Right kidney (tissue), 9 donors: ENCODE measurements at places on chromosomes 2 and 18.
A peak's percentile ranks its signal among the peaks of the same experiment; 100 is the strongest.

GRCh38 chr2:115171751-115172150, 729.3 kb downstream of the DPP10 start:
- DNase-seq, result no peak

DNA sequence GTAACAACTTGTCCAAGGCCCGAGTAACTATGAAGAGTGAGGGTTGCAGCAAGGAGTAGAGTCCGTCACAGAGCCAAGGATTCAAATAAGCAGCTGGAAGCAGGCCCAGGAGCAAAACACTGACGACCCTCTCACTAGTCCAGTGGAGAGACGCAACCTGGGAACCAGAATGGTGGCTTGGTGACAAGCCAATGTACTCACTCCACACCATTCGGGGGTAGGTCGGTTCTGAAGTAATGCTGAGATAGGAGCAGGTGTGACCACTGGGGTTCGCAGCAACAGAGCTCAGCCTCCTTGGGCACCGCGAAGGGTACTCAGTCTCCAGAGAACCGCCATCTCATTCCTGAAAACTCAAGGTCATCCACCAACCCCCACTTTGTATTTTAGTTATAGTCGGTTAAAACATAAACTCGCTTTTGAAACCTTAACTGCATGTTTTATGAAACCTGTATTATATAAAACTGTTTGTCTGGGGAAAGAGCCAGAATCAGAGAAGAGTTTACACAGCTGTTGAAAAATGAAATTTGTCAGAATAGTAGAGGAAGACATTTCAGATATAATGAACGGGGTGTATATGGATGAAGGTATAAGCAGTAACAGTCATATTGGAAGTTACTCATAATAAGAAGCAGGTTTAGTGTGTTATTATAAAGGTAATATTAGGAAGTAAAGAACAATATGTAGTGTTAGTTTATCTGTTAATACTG, 8.6 kb downstream of the ANKRD62 start:
- DNase-seq, result no peak

DNA sequence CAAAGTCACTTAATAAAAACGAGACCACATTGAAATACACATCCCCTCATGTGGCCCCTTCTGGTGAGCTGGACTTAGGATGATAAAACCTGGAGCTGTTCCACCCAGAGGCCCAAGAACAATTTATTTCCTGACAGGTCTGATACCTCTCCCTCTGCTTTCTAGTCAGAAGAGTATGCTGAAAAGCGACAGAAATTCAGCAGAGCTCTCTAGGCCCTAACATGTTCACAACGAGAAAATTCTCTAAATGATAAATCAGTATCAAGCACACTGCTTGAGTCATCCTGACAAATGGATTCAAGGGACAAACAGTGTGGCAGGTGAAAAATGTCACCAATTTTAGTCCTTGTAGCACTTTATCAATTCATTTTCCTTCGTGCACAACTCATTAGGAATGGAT, 233.5 kb downstream of the PID1 start:
- DNase-seq, result no peak

DNA sequence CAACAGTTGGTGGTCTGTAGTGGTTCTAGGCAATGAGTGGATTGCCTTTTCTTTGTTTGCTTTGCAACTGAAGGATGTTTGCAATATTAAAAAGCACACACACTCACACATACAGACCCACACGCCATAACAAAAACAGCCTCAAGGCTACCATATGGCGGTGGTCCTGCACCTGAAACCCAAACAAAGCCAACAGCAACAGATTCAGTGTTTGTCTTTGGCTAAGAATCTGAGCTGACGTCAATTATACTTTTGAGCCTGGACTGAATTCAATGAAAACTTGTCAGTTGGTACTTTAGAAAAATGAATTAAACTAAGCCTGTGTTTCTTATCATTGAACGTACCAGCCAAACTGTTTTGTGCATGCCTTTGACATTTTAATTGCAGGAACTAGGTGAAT, 65.0 kb upstream of the NYAP2 start:
- no peak for DNase-seq

GRCh38 chr2:29663268-29663667, 258.1 kb downstream of the ALK start:
- no peak for DNase-seq

- DNase-seq, result no peak
Observed at GRCh38 chr2:8993196-8993901, 10.1 kb downstream of the MBOAT2 start.

GRCh38 chr2:223090039-223090438, 38.0 kb downstream of the KCNE4 start:
- no peak for DNase-seq

DNA sequence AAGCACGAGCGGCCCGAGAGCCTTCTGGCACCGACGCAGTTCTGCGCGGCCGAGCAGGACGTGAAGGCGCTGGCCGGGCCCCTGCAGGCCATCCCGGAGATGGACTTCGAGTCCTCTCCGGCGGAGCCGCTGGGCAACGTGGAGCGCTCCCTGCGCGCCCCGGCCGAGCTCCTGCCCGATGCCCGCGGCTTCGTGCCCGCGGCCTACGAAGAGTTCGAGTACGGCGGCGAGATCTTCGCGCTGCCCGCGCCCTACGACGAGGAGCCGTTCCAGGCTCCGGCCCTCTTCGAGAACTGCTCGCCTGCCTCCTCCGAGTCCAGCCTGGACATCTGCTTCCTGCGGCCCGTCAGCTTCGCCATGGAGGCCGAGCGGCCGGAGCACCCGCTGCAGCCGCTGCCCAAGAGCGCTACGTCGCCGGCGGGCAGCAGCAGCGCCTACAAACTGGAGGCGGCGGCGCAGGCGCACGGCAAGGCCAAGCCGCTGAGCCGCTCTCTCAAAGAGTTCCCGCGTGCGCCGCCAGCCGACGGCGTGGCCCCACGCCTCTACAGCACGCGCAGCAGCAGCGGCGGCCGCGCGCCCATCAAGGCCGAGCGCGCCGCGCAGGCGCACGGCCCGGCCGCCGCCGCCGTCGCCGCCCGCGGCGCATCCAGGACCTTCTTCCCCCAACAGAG, 70.4 kb downstream of the ARHGEF33 start:
- peak; percentile 88 for DNase-seq

DNA sequence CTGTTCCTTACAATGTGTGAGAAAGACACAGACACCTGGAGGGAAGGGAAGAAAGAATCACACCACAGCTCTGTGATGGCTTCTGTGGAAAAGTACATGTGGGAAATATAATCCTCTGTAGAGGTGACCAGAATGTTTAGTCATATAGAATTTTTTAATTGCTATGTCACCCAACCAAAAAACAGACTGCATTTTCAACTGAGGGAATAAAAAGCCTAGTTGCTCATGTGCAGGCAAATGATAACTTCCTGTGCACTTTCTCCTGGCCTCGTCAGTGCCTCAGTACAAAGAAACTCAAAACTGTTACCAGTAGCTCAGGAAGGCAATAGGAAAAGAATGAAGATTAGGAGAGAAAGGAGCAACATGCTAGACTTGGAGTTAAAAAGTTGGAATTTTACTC, 326.8 kb downstream of the OSR1 start:
- DNase-seq, result no peak

DNA sequence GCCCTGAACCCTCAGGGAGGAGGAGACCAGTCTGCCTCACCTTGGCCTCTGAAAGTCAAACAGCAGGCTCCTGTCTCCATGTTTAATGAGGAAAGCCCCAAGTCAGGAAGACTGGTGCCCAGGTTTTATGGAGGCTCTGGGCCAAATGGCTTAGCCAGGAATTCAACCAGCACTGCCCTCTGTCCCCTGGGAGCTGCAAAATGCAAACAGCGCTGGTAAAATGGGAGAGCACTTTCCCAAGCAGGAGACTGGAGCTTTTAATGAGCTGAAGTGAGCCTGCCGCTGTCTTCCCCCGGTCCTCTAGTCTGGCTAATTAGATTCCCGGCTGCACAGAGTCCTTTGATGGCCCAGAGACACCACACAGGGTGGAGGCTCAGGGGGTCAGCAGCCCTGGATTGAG, 276.0 kb upstream of the TRIB2 start:
- DNase-seq, result no peak
